Muscle of leg (tissue), 16 donors: ENCODE measurements at places on chromosomes 13 and 19. TPM values are rescaled to one million over a fixed set of nuclear protein-coding genes. Genes with fewer than 3 reads are reported as not detected.

GRCh38 chr13:40458720-40458990, 207.8 kb downstream of the FOXO1 start:
- DNase-seq: no peak

DNA sequence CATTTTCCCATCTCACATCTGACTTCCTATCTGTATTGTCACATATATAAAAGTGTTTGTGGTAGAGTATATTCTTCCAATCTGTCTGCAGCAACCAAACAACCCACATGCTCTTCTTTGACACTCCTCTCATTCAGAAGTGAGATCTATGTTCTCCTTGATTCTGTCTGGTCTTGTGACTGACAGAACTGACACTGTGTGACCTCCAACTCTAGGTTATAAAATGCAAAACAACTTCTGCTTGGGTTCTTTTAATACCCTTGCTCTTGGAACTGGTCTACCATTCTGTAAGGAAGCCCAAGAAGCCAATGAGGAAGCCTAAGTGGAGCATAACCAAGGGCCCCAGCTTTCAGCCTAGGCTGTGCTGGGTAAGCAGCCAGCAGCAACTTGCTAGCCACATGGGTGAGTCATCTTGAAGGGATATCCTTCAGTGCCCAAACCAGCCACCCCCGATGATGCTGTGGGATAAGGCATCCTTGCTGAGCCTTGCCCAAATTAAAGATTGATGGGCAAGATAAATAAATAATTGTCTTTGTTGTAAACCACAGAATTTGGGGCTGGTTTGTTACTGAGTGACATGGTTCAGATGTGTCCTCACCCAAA, 18.4 kb upstream of the ITM2B start:
- DNase-seq: no peak

GRCh38 chr13:79874396-79875360, 393.7 kb downstream of the NDFIP2 start:
- DNase-seq: no peak

GRCh38 chr13:106098778-106099177, 436.7 kb downstream of the EFNB2 start:
- DNase-seq: no peak

DNA sequence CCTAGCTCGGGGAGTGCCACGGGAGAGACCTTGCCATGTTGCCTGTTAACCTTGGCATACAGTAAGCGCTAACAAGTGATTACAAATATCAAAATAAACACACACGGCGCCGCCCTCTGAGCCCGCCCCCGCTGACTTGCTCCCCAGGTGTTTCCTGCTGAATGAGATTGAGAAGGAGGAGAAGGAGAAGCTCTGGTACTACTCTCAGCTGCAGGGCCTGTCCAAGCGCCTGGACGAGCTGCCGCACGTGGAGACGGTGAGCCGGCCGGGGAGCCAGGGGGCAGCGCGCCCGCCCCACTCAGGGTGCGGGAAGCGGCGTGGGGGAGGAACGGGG, 5.0 kb downstream of the APC2 start:
- DNase-seq: no peak

The KISS1R gene
- not detected for polyA plus RNA-seq

The GRIK5 gene
- 3.9 TPM for polyA plus RNA-seq
